Activated naive CD4-positive, alpha-beta T cell treated with anti-CD3 and anti-CD28 coated beads, Interleukin-2, amount 10 ng/mL, durations not matched to agents 7 days and 5 days (primary cell): ENCODE measurements at places on chromosomes 7 and 10.
A peak's percentile ranks its signal among the peaks of the same experiment; 100 is the strongest.

DNA sequence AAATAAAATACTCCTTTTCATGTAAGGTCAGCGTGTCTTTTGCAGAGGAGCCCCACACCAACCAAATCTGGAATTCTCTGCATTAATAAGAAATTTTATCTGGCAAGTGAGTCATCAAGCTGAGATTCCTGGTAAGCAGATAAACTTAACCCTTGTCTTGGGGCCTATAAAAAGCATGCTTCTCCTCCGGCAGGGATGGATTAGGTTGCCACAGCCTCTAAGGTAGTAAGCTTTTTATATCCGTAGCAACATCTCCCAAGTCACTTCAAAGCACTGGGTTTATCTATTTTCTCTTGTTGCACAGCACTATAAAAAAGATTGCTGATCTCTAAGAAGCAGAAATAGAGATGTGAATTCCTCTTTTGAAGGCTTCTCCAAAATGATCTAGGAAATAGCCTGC, 202.8 kb upstream of the NOBOX start:
- no peaks in the 10 kb centered on the region for H3K36me3 ChIP-seq
- H3K4me1 ChIP-seq: no peaks in the 10 kb centered on the region
- H3K27ac ChIP-seq: no peak overlapping the region
- no peaks in the 10 kb centered on the region for H3K27me3 ChIP-seq

GRCh38 chr10:68576118-68576517, 16.0 kb downstream of the TET1 start:
- H3K4me1 ChIP-seq: peaks cover 8% of the 10 kb centered on the region
- peaks cover 4% of the 10 kb centered on the region for H3K27me3 ChIP-seq
- H3K36me3 ChIP-seq: no peaks in the 10 kb centered on the region
- H3K27ac ChIP-seq: no peak overlapping the region
- no peak for DNase-seq

DNA sequence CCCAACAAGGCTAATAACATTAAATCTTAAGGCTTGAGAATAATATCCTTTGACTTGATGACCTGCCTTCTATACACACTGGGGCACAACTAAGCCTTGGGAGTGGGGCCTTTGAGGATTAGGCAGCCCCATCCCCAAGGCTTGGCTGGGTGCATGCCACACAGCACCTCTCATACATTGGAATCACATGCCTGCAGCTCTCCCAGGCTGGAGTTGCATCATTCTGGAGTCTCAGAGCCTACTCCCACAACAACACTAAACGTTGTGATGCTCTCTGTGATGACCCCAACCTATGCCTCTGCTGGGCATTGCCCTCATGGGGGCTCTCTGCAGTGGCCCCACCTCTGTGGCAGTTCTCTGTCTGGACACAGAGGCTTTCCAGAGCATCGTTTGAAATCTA, 31.9 kb upstream of the SGCE start:
- DNase-seq: no peak
- H3K27me3 ChIP-seq: no peaks in the 10 kb centered on the region
- H3K27ac ChIP-seq: no peak overlapping the region

- peaks cover 44% of the 10 kb centered on the region for H3K4me1 ChIP-seq
- H3K27me3 ChIP-seq: peaks cover 34% of the 10 kb centered on the region
- peaks cover 2% of the 10 kb centered on the region for H3K36me3 ChIP-seq
- DNase-seq: no peak
- H3K4me3 ChIP-seq: peak overlapping the region; percentile 40
These were observed 71.5 kb upstream of the LRRC4 start for GRCh38 chr7:128102490-128103291.

- no peak for DNase-seq
- H3K27ac ChIP-seq: no peak overlapping the region
- H3K4me3 ChIP-seq: no peak overlapping the region
- H3K4me1 ChIP-seq: peaks cover 23% of the 10 kb centered on the region
- H3K36me3 ChIP-seq: no peaks in the 10 kb centered on the region
These were observed 188.6 kb downstream of the STK31 start for GRCh38 chr7:23898619-23899018.
